Stimulated activated CD8-positive, alpha-beta memory T cell treated with anti-CD3 and anti-CD28 coated beads, Interleukin-4, amount 100 ng/mL, for 1 hour (primary cell): ENCODE measurements at places on chromosomes 1 and 21.

DNA sequence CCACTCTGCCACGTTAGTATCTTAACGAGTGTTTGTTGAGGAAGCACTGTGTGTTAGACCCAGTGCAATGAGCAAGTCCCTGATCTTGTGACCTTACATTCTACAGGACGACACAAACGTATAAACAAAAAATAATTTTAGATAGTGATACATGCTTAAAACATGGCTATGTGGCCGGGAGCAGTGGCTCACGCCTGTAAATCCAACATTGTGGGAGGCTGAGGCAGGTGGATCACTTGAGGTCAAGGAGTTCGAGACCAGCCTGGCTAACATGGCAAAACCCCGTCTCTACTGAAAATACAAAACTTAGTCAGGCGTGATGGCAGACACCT, 19.6 kb downstream of the MTX1 start:
- no peak for DNase-seq

DNA sequence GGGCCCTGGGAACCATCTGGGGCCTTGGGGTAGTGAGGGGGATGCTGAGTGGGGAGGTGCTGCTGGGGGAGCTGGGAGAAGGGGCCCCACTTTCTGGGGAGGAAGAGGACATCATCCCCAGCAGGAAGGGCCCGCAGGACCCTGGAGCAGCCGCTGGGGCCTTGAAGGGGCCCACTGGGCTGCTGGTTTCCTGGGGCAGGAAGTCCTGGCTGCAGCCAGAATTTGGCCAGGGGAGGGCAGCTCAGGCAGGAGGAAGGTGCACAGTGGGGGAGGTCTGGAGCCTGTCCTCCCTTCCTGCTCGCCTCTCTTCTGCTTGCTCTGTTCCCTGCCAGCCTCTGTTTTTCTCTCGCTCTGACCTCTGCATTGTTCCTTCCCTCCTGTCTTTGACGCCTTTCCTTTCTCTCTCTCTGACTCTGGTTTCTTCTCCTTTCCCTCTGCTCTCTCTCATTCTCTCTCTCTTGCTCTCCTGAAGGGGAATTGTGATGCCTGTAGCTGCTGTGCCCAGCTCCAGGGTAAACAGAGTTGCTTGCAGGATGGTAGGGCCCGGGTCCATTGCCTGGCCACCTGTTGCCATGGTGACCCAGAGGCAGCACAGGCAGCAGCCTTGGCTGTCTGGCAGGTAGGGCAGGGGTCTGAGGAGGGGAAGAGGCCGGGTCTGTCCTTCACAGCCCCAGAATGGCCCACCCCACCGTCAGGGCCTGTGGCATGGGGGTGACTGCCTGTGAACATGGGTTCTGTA, 23.9 kb downstream of the ACOT11 start:
- no peak for DNase-seq

GRCh38 chr1:55724551-55725325, 509.6 kb upstream of the USP24 start:
- no peak for DNase-seq

DNA sequence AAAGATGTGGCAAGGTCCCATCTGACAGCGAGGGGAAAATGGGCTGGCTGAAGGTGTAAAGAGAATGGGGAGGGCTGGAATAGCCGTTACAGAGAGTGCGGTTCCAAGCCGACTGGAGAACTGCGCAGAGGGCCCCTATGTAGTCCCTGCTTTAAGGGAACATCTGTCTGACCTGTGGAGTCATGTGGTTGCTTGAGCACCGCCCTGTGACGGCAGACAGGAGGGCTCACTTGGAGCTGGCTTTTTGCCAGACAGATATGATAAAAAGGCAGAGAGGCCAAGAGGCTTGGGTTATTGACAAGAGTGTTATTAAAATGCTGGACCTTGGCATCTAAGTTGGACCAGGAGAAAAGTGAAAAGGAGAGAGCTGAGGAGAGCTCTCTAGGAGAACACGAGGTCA, 5.9 kb upstream of the PTPRF start:
- DNase-seq: no peak

- DNase-seq: no peak
Observed at GRCh38 chr1:200437556-200438203, 27.8 kb upstream of the ZNF281 start.
